Kasumi-1 (cell line): ENCODE measurements at places on chromosomes 5 and 9.
A peak's percentile ranks its signal among the peaks of the same experiment; 100 is the strongest.

DNA sequence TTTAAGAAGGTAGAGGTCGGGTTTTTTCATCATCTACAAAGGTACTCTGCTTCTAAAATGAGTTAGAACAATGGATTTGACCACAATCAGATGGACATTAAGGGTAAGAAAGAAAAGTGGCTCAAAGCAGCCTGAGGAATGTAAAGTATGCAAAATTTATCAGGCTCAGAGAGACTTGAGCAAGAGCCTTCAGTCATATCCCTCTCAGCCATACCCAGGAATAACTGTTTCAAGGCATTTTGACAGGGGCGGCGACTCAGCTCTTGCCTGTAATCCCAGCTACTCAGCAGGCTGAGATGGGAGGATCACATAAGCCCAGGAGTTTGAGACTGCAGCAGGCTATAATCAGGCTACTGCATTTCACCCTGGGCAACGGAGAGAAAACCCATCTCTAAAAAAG is 38.8 kb upstream of the ANXA2R start:
- DNase-seq: no peak

DNA sequence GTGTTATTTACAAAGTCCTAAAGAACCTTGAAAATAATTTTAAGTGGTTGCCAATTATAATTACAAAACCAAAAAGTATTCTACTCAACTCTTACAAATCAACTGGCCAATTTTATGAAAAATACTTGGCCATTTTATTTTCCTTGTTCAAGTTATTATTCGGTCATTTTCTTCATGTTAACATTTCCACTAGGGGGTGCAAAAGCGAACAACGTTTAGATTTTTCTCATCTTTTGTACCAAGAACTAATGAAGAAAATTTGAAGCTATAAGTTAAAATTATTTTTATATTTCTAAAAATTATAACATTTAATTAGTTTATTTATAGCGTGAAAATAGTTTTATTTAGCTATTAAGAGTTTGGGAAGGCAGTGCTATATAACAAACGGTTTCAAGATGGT is 1453.3 kb downstream of the MAT2B start:
- peak; percentile 5 for DNase-seq

- DNase-seq: no peak
Measured at GRCh38 chr5:22470408-22470807, 382.7 kb downstream of the CDH12 start.

- DNase-seq: no peak
Measured at GRCh38 chr9:127753622-127754021, 18.5 kb upstream of the TOR2A start.

DNA sequence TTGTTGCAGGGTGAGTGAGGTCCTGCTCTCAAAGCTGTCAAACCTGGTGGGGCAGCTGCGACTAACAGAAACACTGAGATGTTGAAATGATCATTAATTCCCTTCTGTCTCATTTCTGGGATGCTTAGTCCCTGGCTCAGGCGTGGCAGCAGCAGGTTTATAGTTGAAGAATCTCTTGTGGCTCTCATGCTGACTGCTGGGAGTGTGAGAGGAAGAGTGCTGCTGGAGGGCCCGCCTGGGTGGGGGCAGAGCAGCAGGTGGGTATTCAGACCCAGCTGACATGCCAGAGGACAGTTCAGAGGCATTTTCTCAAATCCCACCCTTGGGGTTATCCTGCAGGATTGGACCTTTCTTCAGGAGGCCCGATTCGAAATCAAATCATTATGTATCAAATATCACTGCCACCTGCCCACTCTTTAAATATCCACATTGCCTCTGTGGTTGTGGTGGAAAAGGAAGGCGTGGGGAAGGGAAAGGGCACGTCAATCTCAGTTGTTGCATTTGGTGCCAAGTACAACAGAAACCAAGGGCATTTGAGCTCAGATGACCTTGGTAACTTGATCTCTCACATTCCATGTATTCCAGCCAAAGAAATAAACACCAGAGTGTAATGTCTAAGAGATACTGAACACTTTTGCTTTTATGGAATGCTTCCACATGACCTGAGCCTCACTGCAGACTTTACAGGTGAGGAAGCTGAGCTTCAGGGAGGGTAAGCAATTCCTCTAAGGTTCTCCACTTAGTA is 224.3 kb downstream of the AOPEP start:
- no peak for DNase-seq

- DNase-seq: no peak
Measured at GRCh38 chr9:2390028-2390427, 231.6 kb upstream of the VLDLR start.

DNA sequence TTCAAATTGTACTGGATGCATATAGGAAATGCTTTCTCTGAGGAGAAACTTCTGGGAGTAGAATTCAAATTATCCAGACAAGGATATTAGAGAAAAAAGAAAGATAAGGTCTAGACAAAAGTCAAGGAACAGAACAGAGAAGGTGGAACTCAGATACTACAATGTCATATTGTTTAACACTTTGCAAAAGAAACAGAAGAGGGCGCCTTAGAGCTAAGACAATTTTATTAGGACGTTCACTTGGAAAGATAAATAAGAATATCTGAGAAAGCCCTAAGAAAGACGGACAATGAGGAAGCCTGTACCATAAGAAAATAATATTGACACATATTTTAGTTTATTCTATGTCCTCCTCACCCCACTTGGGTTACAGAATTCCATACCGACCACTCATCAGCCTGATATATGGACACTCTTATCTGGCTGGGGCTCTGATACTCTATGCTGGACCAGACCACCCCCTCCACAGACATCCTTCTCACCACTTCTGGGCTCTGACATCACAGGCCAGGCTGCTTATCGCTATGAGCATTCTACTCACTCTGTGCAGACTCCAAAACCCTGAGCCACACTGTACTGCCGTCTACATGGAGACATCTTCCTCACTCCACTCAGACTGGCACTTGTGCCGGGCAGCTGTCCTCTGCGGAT is 9.1 kb upstream of the AK3 start:
- peak; percentile 47 for DNase-seq

GRCh38 chr9:133869674-133870405 is 122.3 kb downstream of the VAV2 start:
- DNase-seq: no peak

DNA sequence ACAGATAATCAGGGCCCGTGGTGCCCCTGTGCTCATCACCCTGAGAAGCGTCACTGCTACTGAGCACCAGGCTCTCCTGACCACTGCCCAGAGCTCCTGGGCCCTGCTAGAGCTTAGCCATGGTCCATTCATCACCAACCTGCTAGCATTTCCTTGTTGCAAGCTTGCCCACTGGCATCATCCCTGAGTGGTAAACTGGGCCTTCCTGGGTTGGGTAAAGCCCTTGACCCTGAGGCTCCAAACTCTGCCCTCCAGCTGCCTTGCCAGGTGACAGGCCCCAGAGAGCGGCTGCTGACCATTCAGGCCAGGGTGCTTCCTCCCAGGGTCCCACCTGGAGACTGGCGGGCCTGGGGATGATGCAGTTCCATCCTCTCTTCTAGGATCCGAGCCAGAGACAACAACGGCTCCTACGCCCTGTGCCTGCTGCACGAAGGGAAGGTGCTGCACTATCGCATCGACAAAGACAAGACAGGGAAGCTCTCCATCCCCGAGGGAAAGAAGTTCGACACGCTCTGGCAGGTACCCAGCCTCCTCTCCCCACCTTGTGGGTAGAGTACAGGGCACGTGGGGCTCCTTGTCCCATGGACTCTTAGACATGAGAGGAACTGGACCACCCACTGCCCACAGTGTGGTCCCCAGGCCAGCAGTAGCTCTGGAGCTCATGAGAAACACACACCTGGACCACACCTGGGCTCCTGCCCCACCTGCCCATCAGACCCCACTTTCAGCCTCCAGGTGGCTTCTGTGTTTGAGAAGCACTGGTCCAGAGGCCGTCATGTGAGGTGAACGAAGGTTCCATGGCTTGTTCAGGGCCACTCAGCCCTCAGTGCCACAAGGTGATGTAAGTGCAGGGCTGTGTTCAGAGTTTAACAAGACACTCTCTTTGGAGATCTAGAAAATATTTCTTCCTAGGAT is 60.5 kb downstream of the SYK start:
- DNase-seq: no peak

- DNase-seq: peak; percentile 3
Measured at GRCh38 chr9:7358876-7359275, 440.7 kb downstream of the DMAC1 start.
